GM23338 (cell line): ENCODE measurements at places on chromosomes 16 and 17. TPM values are rescaled to one million over a fixed set of nuclear protein-coding genes. Genes with fewer than 3 reads are reported as not detected.
A peak's percentile ranks its signal among the peaks of the same experiment; 100 is the strongest.

- no peak for DNase-seq
These were observed 1.0 kb downstream of the GH2 start for GRCh38 chr17:63880706-63881105.

DNA sequence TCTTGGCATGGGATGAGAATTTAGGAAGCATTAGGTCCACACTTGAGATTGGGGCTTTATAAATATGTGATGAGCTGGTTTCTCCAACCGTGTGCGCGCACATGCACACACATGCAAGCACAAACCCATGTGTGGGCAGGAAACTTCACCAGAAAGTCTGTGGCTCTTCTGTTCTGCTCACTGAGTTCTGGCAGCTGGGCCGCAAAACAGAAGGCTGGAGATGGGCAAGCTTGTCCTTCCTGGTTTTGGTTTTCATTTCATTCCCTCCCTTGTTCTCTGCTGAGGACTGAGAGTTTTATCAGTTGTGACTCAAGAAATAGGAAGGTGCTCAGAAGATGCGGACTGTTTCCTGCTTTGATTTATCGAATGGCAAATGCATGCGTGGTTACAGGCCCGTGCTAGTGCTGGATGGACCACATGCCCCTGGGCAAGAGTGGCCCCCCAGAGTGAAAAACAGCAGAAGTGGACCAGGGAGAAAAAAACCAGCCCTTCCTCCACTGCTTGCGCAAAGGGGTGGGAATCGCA, 14.1 kb downstream of the MAP3K14 start:
- peak; percentile 7 for DNase-seq

DNA sequence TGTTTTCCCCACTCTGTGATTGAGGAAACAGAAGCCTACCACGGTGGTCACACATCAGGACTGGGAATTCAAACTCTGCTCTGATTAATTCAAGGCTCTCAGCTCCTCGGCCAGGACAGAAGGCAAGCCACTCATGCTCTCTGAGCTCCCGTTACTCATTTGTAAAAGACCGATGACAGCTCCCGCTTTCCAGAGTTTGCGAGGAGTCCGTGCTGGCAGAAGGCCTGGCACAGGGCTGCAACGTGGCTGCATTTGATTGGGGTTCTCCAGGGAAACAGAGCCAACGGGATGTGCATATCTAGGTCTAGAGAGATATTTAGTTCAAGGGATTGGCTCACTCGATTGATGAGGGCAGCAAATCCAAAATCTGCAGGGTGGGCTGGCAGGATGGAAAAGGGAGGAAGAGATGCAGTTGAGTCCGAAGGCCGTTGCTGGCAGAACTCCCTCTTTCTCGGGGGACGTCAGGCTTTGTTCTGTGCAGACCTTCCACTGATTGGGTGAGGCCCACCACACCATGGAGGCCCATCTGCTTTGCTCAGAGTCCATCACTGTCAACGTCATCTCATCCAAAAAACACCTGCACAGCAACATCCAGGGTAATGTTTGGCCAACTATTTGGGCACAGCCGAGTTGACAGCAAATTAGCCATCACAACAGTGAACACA, 215.5 kb upstream of the RPL38 start:
- no peak for DNase-seq

- DNase-seq: no peak
These were observed 88.2 kb downstream of the NOG start for GRCh38 chr17:56681561-56682266.

DNA sequence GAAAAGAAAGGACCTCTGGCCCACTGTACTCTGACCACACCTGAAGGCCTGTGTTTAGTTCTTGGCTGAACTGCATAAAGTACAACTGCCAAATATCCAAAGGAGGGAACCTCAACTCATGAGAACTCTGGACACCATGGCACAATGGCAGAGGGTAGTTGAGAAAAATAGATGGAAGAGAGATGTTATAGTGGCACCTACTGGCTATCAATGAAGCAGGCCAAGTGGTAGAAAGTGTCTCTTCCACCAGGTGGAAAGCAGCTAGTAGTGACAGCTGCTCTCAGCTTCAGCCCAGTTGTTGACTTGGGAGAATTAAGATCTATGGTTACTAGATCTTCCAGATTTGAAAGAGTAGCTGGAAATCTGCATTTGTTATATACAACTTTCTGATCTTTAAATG, 3.2 kb downstream of the MED31 start:
- peak; percentile 44 for DNase-seq

- DNase-seq: peak; percentile 32
These were observed 33.9 kb downstream of the CMTM4 start for GRCh38 chr16:66662445-66663194.

GRCh38 chr17:76232342-76232741, 8.0 kb downstream of the RNF157 start:
- no peak for DNase-seq

DNA sequence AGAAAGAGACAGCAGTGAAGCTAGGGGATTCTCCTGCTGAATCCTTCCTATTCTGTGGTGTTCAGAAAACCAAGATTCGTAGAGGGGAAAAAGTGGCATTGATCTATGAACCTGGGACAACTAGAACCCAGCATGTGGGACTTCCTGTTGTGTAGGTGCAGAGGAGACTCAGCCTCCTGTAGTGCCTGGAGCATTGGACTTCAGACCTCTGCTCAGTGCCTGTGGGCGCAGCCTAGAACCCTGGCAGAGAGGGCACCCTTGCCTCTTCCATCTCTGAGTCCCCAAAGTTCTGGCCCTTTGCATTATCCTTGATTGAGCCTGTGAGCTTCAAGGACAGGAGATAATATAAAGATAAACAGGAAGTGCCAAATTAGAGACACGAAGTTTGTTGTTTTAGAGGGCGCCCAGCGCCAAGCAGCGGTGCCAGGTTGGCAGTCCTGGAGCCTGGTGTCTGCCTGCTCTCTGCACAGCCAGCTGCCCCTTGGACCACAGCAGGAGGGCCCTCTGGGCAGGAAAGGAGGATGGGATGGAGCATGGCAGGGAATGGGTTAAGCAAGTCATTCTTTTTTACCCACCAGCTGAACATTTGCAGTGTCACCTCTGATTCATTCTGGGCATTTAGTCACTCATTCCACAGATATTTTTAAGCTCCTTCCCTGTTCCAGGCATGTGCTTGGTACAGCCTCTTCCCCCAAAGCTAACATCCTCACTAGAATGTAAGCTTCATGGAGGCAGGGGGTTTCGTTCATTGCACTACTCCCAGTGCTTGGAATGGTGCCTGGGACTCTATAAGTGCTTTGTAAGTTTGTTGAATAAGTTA, 11.9 kb upstream of the SP6 start:
- no peak for DNase-seq

DNA sequence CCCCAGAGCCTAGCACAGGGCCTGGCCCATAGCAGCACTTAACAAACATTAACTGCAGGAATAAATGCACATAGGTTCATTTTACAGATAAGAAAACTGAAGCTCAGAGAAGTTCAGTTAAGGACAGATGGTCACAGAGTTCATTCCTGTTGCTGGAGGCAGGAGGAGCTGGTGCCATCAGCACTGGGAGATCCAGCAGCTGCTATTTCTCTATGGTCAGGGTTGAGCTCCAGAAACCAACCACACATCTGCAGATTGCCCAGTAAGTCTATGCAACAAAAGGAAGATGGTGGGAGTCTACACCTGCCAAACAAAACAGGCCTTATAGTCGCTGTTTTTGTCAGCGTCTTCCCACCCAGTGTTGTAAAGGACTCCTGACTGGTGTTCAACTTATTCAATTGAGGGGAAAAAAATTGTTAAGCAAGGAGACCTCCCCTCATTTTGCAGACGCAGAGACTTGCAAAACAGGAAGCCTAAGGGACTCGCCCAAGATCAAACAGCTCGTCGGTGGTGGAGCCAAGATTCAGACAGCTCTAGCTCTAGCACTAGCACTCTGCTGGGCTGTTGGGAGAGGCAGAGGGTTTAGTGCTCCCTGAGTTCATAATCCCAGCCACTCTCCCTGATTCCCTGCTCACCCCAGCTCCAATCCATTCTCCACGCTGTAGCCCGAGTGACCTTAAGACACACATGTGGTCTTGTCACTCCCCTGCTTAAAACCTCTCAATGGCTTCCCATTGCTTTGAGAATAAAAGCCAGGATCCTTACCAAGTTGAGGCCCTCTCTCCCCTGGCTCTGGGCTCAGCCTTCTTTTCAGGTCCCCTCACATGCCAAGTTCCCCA, 9.0 kb downstream of the NOG start:
- DNase-seq: no peak

GRCh38 chr16:50360033-50360778, 8.6 kb downstream of the BRD7 start:
- DNase-seq: no peak

DNA sequence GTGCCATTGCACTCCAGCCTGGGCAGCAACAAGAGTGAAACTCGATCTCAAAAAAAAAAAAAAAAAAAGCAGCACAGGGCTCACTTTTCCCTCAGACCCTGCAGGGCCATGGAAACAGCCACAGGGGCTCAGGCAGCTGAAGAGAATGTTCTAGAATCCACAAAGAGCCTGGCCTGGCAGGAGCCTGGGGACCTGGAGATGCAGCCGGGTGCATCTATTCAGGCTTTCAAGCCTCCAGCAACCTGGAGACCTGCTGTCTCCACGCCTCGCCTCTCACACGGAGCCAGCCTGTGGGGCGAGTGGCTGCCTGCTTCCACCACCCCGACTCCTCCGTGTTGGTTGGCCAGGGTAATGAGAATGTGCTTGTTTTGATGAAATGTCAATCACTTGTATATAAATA, 44.0 kb upstream of the MEAK7 start:
- no peak for DNase-seq

DNA sequence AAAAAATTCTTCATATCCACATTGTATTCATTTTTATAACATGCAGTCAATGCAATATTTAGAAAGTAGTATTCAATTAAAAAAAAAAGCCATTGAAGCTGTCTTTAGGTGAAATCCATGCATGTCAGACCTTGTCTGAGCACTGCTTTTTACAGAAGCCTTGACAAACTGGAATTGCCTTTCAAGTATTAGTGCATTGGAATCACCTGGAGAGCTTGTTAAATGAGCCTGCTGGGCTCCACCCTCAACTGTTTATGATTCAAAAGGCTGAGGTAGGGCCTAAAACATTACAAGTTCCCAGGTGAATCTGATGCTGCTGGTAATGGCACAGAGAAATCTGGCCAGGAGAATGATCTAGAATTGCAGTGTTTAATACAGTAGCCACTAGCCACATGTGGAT, 85.8 kb downstream of the HIC1 start:
- no peak for DNase-seq

DNA sequence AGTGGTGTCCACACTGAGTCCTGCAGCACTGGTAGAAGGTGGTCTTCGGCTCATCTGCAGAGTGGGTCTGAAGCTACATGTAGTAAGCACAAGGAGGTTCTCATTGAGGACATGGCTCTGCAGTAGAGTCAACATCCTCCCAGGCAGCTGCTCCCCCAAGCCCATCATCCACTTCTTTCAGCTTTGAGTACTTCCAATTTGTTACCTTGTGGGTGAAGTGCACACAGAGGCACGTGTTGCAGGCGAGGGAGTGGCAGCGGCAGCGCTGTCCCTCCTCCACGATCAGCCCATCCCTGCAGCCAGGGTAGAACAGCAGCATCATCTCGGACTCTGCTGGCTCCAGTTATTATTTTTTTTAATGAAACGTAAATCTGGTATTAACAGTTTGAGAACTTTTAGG, 1.8 kb upstream of the SSTR2 start:
- DNase-seq: no peak

DNA sequence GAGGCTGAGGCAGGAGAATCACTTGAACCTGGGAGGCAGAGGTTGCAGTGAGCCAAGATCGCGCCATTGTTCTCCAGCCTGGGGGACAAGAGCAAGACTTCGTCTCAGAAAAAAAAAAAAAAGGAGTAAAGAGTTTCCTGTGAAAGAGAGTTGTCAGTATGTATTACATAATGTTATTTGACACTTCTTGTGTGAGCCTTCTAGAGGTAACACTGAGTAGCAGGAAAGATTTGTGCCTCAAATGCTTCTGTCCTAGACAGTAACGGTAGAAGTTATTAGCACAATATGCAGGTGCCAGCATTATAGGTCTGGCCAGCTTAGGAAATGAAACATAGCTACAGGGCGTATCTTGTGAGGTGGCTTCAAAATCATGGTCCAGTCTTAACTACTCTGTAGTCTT, 6.2 kb downstream of the RPS6KB1 start:
- no peak for DNase-seq

GRCh38 chr17:21252796-21253645, at the start of gene NATD1:
Gene NATD1 (minus strand): TSS chr17:21253410. CDS start chr17:21253264, 146 bp downstream.
- DNase-seq: peak; percentile 97

DNA sequence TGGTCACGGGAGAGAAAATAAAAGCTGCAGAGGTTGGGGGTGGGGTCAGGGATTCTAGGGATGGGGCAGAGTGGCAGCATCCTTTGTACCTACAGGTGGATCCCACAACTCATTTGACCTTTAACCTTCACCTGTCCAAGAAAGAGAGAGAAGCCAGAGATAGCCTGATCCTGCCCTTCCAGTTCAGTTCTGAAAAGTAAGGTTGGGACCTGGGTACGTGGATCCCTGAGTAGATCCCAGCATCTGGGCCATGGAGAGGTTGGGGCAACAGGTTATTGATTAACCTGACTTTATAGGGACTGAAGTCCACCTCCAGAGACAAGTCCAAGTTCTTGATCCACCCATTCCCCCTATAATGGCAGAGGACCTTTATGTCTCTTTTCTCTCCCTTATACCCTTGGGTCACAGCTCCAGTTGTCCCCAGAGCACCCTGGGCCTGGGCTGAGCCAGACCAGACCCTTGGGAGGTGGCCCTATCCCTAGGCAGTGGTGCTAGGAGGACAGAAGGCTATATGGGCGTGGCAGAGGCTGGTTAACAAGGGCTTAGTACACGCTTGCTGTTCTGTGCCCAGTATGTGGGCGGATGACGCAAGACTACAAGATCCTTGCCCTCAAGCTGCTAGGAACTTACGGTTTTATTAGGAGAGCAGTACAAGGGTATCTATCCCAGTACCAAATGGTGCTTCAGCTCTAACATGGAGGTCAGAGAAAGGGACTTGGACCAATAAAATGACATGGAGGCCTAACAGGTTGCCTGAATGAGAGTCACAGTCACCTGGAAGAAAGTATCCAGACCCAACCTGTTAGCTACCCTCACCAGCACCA, 3.3 kb downstream of the CLDN7 start:
- DNase-seq: no peak

The TMEM92 gene
- total RNA-seq: 7.3 and 9.7 TPM in 2 replicates

The CDH1 gene
- 142 TPM in 2 replicates for total RNA-seq

The KRTAP3-3 gene
- total RNA-seq: not detected in 2 replicates

The ST6GALNAC2 gene
- 0.31 TPM in 1 of 2 replicates, not detected in the other for total RNA-seq

The HOXB1 gene
- not detected in 2 replicates for total RNA-seq

The HOXB13 gene
- total RNA-seq: not detected in 2 replicates

The FAM20A gene
- 1.4 and 1.6 TPM in 2 replicates for total RNA-seq

The LGALS9B gene
- not detected in 2 replicates for total RNA-seq
